ENCODE measurements at places on chromosomes 7 and 10.

GRCh38 chr10:62826273-62826672, 10.1 kb upstream of the EGR2 start:
- no peak for DNase-seq

- peak; percentile 21 for DNase-seq
These were observed 37.9 kb downstream of the GLI3 start for GRCh38 chr7:42198974-42199668.

DNA sequence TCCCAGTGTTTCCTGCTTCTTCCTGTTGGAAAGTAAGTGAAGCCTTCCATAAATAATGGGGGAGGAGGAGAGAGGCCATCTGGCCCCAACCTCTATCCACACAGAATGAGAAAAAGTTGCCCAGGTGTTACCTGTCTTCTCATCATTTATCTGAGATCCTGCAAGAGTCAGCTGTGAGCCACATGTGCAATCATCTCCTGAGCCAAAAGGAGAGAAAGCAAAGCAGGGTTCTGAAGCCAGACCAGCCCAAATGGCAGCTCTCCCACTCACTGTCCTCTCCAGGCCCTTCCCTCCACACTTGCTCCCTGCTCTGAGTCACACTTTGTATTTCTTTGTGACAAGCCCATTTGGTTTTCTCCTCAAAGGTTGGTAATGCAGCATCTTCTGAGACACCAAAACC, 65.9 kb downstream of the FAM204A start:
- no peak for DNase-seq

- peak; percentile 66 for DNase-seq
These were observed 43.2 kb downstream of the BTRC start for GRCh38 chr10:101397140-101397539.

DNA sequence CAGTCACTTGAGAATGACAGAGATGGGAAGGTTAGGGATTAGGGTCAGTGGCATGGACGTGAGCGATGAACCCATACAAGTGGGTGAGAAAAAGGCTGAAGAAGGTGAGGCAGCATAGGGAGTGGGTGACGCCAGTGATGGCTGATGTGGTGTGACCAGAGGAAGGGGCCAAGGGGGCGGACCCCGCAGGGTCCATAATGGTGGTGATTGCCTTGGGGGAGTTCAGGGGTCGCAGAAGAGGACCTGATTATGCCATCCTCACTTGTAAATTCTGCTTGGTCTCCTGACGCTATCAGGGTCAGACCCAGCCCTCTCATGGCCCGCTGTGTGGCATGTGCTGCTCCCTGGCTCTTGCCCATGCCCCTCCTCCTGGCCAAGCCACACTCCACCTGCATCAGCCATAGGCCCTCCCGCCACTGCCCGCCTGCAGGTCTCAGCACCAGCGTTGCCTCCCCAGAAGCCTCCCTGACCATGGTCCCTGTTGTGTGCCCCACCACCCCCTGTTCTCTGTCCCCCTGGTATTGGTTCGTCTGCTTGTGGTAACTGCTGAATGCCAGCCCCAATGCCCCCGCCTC, 235.7 kb downstream of the EBF3 start:
- DNase-seq, result no peak

DNA sequence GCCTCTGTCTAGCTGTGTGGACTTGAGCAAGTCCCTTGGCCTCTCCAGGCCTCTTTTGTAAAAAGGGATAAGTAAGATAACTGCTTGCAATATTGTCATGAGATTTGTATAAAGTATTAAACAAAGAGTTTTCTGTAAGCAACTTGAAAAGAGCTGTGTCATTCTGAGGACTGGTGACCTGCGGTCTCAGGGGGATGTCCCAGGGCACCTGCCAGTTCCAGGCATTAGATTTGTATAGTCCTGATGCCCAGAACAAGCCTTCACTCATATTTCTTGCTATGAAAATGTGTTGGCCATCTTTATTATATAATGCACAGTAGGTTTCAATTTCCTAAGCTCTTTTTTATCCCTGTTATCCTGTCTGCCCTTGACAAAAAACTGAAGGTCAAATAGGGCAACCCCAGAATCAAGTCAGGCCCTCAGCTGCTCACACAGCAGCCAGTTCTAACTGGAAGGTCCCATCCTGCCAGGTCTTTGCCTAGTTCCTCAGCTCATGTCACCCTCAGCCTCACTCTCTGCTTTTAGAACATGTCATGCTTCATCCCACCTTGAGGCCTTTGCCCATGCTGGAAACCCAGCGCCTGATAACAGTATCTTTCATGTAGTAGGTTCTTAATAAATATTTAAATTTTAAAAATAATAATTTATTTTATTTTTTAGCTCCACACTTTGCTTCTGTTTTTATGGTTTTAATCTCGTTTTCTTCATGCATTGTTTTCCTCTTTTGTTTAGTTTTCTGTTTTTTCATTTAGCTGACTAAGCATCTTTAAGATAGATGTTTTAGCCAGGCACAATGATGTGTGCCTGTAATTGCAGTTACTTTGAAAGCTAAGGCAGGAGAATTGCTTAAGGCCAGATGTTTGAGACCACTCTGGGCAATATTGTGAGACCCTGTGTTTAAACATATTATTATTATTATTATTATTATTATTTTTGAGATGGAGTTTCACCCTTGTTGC, 87.5 kb upstream of the ZNF92 start:
- no peak for DNase-seq

DNA sequence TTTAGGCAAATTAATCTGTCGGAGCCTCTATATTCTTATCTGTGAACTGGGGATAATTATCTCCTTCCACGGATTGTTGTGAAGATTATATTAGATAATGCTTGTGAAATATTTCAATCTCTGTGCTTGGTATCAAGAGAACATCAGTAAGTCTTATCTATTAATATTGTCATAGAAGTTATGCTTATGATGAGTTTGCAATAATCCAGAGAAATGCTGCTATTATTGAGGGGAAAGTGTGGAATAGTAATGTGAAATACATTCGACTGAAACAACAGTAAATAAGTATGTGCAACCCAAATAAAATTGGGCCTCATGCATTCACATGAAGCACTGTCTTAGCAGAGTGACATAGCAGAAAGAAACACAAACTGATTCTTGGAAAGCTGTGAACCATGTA, 13.7 kb downstream of the RHOBTB1 start:
- no peak for DNase-seq

- DNase-seq, result no peak
These were observed 118.6 kb downstream of the MDFIC start for GRCh38 chr7:115040495-115040894.

GRCh38 chr10:62162261-62162981, 106.2 kb downstream of the RTKN2 start:
- DNase-seq, result no peak

DNA sequence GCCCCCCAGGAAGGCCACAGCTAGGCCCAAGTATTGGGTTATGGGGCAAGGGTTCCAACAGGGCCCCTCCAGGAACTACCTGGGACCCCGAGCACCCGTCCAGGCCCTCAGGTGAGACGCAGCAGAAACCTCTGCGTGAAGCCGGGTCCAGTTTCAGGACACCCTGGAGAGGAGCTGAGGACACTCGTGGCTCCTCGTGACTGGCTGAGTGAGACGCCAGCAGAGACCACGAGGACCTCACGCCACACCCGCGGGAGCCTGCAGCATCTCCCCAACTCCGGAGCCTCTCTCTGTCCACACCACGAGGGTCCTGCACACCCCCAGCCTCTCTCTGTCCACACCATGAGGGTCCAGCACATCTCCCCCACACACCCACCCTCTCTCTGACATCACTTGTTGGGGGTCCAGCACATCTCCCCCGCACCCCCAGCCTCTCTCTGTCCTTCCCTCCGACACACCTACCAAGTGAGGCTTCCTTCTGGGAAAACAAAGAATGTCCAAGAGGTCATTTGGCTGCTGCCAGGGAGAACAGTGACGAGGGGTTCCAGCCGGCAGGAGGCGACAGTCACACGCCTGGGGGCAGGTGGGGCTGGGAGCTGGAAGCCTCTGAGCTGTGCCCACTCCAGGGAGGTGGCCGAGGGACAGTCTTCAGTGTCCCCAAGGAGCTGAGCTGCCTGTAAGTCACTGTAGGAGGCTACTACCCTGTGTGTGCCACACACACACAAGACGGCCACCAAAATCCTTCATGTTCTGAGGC, 46.1 kb upstream of the PPP2R2D start:
- no peak for DNase-seq

DNA sequence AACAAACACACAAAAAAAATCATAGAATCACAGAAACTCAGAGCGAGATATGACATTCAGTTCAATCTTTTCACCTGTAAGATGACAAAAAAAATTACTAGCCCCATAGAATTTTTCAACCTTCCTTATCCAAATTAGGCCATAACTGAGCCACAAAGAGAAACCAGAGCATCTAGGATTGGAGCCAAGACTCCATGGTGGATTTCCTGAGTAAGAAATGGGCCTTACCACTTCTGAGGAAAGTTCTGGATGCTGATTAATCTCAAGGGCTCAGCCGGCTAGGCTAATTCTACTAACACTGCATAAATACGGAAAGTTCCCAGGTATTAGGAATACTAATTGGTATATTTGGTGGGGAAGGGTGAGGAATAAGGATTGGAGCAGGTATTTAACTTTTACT, 16.8 kb downstream of the LIPM start:
- DNase-seq, result no peak

DNA sequence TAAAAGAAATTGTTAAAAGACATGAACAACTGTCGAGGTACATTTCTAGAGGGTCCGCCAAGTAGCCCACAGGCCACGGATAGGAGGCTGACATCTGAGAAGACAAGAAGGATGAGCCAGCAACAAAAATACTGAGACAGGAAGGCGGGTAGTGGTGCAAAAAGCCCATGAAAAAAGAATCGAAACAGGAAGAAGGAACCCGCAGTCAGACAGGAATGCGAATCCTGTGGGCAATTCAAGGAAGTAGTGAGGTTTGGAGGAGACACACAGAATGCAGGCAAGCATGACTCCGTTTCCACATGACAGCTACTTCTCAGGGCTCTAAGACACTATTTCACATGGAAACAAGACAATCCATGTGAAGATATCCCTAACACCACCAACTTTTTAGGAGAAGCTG, 125.2 kb downstream of the DOCK4 start:
- no peak for DNase-seq

GRCh38 chr7:74097937-74098614, 14.5 kb downstream of the LIMK1 start:
- no peak for DNase-seq

- DNase-seq, result no peak
These were observed 71.7 kb downstream of the MTURN start for GRCh38 chr7:30206491-30206890.

GRCh38 chr7:81725003-81725811, 44.6 kb downstream of the HGF start:
- no peak for DNase-seq

GRCh38 chr10:133313192-133313591, 4.5 kb downstream of the ZNF511 start:
- DNase-seq, result no peak

DNA sequence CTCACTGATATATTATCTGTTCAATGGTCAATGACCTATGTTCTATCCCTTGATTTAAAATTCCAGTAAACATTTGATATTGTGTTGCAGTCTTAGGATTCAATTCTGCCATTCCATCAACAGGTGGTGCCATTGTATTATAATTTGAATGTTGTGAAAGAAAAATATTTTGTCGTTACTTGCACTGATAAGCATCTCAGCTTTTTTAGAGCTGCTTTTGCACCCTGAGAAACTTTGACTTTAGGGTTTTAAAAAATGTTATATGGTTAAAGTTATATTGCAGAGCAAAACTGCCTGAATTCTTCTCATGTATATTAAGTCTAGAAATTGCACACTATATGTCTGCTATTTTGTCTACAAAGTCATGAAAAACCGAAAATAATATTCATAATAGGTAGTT, 18.8 kb upstream of the MINDY3 start:
- DNase-seq, result peak; percentile 21

DNA sequence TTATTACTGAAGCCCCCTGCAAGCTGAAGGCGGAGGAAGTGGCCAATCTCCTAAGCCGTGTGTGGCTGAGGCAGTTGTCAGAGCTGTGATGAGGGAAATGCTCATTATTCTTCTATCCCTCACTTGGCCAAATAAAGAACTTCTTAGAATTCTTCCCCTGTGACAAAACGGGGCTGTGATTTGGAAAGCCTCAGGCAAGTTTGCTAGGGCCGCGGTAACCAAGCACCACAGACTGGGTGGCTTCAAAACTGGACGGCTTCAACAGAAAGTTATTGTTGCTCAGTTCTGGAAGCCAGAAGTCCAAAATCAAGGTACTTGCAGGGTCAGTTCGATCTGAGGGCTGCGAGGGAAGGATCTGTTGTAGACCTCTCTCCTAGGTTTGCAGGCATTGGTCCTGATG, 72.3 kb upstream of the STEAP1B start:
- no peak for DNase-seq

GRCh38 chr7:101859411-101860106, 42.1 kb downstream of the CUX1 start:
- DNase-seq, result no peak

DNA sequence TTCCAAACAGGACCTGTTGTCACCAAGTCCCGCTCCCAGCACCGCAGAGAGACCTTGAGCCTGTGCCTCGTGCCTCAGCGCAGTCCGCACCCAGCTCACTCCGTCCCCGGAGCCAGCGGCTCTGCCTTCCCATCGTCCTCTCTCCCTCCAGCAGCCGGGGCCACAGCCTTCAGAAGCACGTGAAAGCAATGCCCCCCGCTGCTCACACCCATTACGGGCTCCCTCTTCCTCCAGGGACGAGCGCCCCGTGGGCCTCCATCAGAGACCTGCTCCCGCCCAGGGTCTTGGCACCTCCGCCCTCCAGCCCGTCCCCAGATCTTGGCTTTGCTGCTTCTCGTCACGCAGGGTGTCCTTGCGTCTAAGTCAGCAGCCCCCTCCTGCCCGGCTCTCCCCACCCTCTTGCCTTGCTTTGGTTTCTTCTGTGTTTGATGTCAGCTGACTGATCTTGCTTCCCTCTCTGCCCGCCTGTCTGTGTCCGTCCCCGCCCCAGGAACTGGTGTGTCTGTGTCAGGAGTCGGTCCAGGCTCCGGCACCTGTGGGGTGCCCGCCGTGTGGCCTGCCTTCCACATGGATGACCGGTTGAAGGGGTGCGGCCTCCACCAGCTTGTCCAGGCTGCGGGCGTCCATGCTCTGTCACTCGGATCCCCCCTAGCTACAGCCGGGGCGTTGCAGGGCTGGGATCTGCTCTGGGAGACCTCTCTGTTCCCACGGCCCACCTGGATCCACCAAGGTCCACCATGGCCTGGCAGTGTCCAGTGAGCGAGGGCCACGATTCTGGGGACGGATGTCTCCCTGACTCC, 61.9 kb downstream of the FOXL3 start:
- peak; percentile 73 for DNase-seq

GRCh38 chr7:80140388-80140787, 5.8 kb downstream of the GNAI1 start:
- DNase-seq, result no peak

- no peak for DNase-seq
These were observed 89.4 kb downstream of the SORCS1 start for GRCh38 chr10:107075117-107075516.

DNA sequence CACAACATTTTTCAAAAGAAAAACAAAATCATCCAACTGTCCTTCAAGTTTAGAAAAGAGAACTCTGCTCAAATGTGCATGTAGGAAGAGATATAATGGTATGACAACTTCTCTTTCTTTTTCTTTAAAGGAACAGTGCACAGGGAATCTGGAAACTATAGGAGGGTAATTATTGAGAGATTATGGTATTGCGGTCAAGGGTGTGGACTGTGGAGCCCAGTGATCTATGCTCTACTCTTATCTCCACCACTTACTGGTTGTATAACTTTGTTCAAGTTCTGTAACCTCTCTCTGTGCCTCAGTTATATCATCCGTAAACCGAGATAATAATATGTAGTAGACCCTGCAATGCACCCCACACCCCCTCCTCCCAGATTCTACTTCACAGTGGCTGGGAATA, 69.8 kb upstream of the PCGF5 start:
- no peak for DNase-seq

All from activated CD4-positive, alpha-beta T cell treated with anti-CD3 and anti-CD28 coated beads, Interleukin-2, amount 10 ng/mL, durations not matched to agents 7 days and 5 days (primary cell).